ENCODE measurements at places on chromosomes 7 and 10.

- DNase-seq, result no peak
Observed at GRCh38 chr10:79930751-79931150, 18.2 kb downstream of the SFTPD start.

GRCh38 chr10:17918187-17918903 is 33.4 kb upstream of the SLC39A12 start:
- no peak for DNase-seq

- no peak for DNase-seq
Observed at GRCh38 chr7:2231992-2232765, 566 bp downstream of the MAD1L1 start.

GRCh38 chr7:1317646-1318045 is 85.0 kb downstream of the UNCX start:
- DNase-seq, result no peak

DNA sequence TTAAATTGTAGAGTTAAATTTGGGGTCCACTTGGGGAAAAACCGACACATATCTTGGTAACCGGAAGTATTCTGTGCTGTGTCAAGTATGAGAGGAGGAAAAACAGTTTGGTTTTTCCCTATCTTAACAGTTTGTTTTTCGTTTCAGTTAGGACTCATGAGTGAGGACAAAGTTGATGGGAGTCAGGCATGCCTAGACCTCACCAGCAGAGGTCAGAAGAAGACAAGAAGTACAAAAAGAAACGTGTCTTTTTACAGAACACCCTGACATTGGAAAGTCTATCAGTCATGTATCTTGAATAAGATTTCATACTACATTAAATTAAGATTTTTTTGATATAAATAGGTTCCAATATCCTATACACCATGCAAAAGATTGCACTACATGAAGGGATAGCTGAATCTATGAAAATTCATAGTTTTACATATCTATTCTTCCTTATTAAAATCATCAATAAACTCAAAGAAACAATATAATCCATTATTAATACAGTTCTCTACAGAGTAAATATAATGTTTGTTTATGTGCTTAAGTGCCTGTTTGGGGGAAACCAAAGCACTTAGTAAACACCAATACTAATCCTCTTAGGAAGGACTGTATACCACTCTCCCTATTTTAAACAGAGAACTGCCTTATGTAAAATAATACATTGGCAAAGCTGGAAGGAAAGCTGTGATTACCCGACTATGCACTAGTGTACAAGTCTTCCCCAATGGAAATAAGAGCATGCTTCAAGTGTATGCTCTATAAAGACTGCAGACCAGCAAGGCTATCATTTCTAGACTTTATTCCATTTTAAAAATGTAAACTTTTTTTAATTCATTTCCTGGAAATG is 95.6 kb downstream of the USP6NL start:
- DNase-seq, result peak; percentile 80

- DNase-seq, result no peak
Observed at GRCh38 chr7:33764752-33765451, 140.4 kb upstream of the BMPER start.

GRCh38 chr7:121744877-121745276 is 128.1 kb upstream of the PTPRZ1 start:
- no peak for DNase-seq

GRCh38 chr7:13797545-13797944 is 191.9 kb downstream of the ETV1 start:
- DNase-seq, result no peak

- no peak for DNase-seq
Observed at GRCh38 chr10:11687779-11688447, 54.3 kb upstream of the ECHDC3 start.

DNA sequence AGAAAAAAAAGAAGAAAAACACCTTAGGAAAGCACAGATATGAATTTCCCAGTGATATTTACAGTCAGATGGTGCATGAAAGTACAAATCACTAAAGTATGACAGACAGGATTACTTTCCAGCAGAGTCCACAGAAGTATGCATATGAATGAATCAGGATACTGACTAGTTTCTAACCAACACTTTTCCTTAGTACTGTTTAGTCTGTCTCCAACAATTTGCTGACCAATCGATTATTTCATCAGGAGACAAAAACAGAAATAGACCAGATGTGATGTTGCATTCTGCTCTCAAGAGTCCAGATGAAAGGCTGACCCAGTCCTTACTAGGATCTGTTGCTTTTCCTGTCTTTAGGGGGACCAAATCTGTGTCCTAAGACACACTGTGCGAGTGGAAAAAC is 14.6 kb downstream of the SLC35B4 start:
- DNase-seq, result no peak

- DNase-seq, result no peak
Observed at GRCh38 chr7:25839084-25839769, 312.8 kb upstream of the NFE2L3 start.

- no peak for DNase-seq
Observed at GRCh38 chr7:147022056-147022455, 905.5 kb downstream of the CNTNAP2 start.

- DNase-seq, result no peak
Observed at GRCh38 chr7:70505468-70505867, 626.5 kb upstream of the GALNT17 start.

DNA sequence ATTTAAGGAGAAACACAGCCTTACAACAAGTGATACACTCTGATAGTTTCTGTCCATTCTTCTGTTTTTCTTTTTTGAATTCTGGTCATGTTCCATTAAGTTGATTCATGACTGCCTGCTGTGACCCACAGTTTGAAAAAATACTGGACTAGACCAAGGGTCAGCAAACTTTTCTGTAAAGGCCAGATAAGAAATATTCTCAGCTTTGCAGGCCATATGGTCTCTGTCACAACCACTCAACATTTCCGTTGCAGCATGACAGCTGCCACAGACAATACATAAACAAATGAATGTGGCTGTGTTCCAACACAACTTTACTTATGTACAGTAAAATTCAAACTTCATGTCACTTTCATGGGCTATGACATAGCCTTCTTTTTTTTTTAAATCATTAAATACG is 156.7 kb downstream of the PLXNA4 start:
- DNase-seq, result peak; percentile 72

DNA sequence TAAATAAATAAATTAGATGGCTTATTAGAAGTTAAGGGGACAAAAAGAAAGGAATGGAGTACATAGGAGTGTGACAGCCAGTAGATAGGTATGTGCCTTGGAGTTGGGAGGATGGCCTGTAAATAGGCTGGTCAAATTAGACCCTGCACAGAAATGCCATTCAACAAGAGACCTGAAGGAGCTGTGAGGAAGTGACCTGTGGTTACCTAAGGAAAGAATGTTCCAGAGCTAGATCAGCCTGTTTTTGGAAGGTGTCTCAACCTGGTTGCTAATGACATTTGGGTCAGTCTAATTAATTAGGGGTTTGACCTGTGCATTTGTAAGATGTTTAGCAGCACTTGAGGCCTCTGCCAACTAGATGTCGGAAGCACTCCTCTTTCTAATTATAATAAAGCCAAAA is 315.3 kb upstream of the PLXDC2 start:
- DNase-seq, result no peak

DNA sequence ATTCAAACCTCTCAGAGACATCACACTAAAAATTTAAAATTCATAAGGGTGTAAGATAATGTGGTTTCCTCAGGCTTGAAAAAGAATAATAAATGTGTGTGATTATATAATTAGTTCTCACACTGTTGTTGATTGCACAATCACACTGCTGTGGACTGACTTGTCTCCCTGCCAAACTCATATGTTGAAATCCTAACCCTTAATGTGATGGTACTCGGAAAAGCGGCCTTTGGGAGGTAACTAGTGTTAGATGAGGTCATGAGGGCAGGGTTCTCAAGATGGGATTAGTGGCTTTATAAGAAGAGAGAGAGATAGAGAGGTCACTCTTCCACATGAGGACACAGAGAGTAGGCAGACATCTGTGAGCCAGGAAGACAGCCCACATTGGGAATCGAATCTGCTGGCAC is 128.5 kb upstream of the COL1A2 start:
- DNase-seq, result peak; percentile 19

DNA sequence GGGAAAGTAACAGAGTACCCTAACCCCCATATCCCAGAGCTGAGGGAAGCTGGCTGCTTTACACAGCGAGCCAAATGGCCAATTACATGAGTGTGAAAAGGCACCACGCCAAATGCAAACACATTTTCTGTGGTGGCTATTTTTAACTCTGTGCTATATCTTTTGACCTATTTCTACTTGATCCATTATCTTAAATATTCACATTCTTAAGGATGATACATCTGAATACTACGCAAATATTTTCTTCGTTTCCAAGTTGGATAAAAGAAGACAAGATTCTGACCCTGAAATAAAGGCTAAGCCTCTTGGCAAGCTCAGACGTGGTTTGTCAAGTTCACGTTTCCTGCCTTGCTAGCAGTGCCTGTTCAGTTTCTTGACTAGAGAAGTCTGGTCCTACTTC is 146.7 kb upstream of the TMEM196 start:
- peak; percentile 23 for DNase-seq

- peak; percentile 32 for DNase-seq
Observed at GRCh38 chr10:74079028-74079935, 71.3 kb downstream of the AP3M1 start.

GRCh38 chr7:36614959-36615358 is 109.3 kb downstream of the AOAH start:
- no peak for DNase-seq

- peak; percentile 81 for DNase-seq
Observed at GRCh38 chr10:94402843-94403379, 570 bp downstream of the TBC1D12 start.

- DNase-seq, result no peak
Observed at GRCh38 chr10:93488956-93489528, 6.9 kb upstream of the MYOF start.

GRCh38 chr7:115034515-115034914 is 112.6 kb downstream of the MDFIC start:
- DNase-seq, result no peak

DNA sequence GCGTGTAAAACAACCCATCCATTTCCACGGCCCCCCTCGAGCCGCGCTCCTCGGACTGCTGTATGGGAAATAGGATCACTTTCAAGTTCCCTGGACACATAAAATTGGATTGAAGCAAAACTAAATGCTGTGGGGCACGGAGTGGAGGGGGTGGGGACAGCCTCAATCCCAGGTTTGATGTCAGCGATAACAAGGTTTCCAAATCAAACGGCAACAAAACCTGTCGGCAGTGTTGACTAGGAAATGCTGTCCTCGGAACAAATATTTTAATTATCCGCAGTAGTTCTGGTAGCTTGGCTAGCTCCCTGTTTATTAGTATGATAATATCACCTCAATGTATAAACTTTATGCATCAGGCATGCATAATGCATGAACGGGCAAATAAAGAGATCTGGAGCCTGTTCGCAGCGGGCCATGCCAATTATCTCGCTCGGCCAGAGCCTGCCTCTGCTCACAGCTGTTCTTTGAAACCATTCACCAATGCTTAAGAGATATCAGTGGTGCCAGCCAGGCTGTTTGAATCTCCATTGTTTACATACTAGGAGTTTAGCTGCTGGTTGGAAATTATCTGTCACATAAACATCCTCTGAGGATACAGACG is 161.1 kb downstream of the PAXIP1 start:
- peak; percentile 90 for DNase-seq

DNA sequence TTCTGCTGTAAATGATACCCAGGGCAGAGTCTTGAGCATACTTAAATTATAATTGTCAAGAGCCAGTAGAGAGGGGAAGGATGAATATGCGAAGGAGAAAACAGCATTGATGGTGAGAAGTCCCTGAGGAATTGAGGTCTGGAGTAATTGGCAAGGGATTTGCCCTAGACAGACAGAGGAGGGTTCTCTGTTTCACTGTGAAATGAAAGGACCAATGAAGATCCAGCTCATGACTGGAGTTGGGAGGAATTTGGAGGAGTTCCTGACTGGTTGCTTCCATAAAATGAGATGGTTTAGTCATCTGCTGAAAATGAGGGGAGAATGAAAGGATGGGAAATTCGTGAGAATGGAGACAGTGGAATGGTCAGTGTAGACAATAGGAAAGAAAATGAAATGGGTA is 6.8 kb downstream of the PRPF18 start:
- DNase-seq, result no peak

GRCh38 chr7:134622303-134622995 is 24.2 kb upstream of the BPGM start:
- DNase-seq, result no peak

DNA sequence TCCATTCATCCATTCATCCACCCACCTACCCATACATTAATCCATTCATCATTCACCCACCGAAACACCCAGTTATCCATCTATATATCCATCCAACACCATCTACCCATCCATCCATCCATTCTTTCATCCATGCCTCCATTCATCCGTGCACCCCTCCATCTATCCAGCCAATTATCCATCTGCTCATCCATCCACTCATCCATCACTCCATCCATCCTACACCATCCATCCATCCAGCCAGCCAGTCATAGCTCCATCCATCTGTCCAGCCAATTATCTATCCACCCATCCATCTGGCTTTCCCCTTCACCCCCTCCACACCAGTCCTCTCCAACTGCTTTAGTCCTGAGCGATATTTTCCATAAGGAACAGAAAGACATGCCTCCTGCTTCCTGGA is 7.5 kb upstream of the CXCL12 start:
- no peak for DNase-seq

Measured in eye (tissue), 1 donor.